ENCODE measurements at places on chromosomes 5 and 9.

DNA sequence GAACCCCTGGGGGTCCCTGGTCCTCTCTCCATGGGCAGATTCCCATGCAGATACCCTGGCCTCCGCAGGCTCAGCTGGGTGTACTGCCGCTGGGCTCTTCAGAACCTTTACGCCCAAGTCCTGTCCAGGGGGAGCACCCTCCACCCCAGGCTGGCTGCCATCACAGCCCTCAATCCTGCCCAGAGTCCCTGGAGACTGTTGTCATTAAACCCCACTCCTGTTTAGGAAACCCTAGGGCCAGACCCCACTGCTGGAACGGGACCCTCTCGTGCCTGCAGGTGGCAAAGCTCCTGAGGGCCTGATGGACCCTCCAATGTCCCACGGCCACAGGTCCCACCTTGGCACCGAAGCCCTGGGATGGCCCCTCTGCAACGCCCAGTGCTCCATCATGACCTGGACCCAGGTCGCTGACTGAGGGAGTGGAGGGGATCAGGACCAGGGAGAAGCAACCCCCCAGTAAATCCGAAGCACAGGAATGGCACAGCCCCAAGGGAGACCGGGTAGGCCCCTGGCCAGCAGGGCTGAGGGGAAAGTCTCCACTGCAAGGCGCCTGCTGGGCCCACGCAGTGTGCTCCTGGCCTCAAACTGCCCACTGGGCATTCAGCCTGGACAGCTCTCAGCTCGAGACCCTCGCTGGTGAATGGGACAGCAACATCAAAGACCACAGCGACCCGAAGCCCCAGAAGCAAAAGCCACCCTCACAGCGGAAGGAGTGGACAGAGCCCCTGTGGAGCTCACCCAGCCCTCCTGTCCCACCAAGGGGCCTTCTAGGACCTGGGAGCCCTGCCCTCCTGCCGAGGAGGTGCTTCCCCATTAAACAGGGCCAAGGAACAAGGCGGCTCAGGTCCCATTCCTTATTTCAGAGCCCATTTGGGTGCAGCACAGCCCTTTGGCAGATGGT is 8.3 kb downstream of the ZDHHC11B start:
- no peak for ATAC-seq

DNA sequence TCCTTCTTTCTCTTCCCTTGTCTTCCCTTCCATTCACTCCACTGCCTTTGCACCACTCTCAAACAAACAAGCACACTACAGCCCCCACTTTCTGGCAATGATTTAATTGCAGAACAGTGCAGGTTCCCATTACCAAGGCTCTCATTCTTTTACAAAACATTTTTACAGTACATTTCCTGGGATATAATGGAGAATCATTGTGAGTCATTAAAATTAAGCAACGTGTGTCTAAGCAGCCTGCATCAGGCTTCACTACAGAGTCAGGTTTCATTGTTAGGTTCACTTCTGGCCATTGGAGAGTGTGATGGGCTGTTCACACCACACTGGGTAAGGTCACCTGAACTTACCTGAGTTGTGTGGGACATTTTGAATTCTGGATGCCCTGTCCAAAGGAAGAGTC is 303.5 kb downstream of the TRIM32 start:
- no peak for ATAC-seq

DNA sequence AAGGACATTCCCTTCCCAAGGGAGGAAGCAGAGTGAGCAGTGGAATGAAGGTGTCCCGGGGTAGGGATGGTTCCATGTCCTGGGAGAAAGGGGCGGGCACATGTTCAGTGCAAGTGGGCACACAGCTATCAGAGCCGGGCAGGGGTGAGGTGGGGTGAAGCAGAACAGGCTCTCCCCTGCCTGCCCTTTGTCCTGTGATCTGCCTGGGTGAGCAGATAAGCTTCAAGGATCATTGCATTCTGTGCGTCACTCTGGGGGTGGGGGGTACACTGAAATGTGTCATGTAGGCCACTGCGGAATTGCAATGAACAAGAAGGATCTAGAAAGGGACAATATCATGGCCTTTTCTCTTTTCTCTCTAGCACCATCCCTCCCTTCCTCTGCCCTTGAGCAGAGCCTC is 61.7 kb upstream of the SHB start:
- ATAC-seq: no peak

- ATAC-seq: no peak
Measured at GRCh38 chr9:125440411-125440810, 178.8 kb downstream of the GAPVD1 start.

DNA sequence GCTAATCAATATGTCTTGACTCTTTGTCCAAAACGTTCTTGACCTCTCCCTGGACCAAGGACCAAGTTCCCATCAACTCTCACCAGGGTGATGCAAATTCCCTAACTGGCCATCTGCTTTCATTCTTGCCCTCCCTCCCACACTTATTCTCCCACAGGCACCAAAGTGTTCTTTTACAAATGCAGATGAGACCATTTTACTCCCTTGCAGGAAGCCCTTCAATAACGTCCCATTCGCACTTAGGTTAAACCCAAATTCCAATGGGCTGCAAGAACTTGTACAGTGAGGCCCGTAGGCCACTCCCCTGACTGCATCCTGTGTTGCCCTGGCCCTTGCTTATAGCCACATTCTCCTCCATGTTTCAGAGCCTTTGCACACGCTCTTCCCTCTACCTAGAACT is 7.3 kb downstream of the ARAP3 start:
- ATAC-seq: no peak

DNA sequence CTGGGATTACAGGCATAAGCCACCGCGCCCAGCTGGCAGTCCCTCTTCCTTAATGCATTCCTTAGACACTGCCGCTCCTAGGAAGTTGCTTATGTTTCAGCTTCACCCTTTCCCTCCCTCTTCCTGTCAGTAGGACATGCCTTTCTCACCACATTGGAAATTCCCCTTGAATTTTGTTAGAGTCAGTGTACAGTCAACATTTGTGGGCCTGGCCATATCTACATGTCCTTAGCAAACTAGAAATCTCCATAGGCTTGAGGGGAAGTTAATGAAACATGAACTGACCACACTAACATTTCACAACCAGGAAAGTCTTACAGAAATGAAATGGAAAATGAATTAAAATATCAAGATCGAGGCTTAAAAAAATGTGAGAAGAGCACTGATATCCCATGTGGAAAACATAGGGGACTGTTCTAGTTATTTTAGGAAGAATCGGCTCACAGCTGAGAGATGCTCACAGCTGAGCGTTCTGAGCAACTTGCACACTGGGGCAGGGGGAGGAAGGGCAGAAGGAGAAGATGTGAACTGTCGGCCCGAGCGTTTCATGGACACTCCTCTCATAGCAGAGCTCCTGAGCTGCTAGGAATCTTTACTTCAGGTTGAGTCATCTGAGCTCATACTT is 21.1 kb upstream of the LVRN start:
- ATAC-seq: no peak

DNA sequence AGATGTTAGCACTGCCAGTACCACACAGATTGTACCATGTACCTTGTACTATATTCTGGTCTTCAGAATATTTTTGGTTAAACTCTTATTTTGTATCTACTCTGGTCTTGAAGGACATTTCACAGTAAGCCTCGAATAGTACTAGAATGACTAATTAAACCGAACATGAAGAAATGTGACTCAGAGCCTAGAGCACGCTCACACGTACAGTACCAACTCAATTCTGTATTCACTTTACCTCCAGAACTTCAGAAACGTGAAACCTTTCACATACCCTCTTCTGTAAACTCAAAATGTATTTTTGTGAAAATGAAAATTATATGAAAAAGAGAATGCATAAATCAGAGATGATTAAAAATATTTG is 112.8 kb downstream of the MVB12B start:
- no peak for ATAC-seq

- ATAC-seq: no peak
Measured at GRCh38 chr9:96460470-96460869, 10.5 kb downstream of the HABP4 start.

GRCh38 chr5:121763665-121764064 is 88.0 kb upstream of the FTMT start:
- ATAC-seq: no peak

DNA sequence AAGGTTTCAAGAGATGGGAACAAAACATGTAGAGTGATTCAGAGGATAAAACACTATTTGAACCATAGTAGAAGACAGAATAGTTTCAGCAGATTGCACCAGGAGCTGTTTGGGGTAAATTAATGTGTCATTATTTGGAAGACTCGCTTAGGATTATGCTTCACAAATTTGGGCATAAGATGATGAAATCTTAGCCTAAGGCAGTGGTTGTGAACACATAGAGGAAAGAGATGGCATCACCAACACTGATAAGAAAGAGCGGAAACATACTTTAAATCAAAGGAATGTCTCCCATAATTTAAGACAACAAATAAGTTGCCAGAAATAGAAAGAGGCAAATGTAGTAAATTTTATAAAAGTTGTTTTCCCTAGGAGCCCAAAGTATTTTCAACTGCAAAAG is 66.1 kb upstream of the TBCA start:
- no peak for ATAC-seq

DNA sequence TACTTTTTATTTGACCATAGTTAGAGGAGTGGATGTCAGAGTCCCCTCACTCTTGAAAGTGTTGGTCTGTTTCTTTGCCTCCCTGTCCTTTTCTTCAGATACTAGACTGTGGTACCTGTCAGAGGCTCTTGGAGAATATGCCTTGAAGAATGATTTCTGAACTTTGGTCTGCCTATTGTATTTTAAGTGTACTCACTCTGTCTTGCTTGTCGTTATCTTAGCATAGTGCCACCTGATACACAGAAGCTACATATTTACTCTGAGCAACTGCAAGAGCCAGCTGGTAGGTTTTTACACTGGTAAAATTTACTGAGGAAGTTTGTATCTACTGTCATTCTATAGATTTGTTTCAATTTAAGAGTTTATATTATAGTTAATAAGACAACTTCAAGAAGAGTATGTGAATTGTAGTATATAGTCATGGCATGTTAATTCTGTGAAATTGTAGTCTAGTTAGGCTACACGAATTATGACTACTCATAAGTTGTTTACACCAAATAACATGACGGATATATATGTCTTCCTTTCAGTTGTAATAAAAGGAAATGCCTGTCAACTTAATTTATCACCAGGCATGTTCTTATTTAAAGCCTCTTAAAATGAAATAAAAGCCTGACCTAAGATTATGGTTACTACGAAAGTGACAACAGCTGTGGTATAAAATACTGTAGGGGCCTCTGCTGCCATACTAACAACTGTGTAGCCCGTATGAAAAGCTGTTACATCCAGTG is 201.7 kb downstream of the KDM4C start:
- ATAC-seq: no peak

Measured in esophagus mucosa (tissue), 1 donor.